SW 1271 (cell line): ENCODE measurements at places on chromosomes 1 and 21.

- DNase-seq: no peak
Observed at GRCh38 chr1:9746211-9746610, 77.6 kb downstream of the CLSTN1 start.

- DNase-seq: no peak
Observed at GRCh38 chr1:77350012-77350770, 68.4 kb downstream of the AK5 start.

DNA sequence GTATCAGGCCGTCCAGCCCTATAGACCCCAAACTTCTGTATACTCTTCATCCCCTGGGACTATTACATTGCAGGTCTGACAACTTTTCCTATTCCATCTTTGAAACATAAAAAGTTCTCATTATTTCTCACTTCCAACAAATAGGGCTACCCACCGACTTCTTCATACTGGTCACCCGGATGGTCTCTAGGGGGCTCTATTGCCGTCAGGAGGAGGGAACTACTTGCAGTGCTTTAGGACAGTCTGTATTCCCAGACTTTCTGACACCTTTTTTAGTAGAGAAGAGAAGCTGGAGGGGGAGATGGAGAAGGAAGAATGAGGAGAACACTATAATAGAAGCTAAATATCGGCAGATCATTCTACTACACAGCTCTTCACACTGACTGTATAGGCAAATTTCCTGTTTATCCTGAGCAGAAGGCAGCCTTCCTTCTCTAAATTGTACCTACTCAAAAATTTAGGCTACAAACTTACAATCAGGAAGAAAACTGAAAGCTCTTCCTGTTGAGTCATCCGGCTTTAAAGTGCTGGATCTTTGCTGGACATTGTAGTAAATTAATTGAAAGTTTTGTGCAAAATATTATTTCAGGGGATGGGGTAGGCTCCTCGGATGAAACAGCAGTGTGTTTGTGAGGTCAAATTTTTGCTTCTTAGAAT, 54.6 kb downstream of the CDC7 start:
- no peak for DNase-seq

DNA sequence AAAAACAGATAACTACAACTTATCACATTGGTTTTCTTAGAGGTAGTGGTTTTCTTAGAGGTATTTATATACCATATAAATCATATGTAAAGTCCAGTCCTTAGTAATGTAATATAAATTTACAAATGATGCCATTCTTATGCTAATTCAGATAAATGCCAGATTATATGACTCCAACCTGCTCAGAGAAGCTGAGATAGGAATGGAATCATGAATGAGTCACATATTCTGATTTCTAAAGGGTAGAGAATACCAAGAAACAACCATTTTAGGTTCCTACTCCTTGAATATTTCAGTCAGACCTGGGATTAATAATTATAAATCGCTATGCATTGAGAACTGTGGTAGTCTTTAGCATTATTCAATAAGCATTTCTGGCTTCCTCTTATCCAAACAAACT, 760.1 kb upstream of the NEGR1 start:
- no peak for DNase-seq

- no peak for DNase-seq
Observed at GRCh38 chr1:208000504-208000903, 89.6 kb upstream of the CD34 start.

DNA sequence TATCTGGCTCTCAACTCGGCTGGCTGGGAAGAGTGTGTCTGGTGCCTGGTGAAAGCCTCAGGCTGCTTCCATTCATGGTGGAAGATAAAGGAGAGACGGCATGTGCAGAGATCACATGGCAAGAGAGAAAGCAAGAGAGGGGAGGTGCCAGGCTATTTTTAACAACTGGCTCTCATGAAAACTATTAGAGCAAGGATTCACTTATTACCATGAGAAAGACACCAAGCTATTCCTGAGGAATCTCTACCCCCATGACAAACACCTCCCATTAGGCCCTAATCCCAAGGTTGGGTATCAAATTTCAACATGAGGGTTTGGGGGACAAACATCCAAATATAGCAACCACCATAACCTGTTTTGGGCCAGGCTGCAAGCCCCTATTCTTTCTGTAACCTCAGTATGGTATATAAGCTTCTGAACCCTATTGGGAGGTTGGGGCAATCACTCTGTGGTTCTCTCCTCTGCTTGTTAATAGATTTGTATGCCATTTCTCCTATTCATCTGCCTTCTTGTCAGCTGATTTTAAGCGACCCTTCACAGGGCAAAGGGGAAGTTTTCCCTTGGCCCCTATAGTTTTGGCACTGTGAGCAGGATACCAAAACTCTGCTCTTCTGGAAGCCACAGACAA, 179.0 kb upstream of the TNR start:
- no peak for DNase-seq

GRCh38 chr1:101178341-101178687, 58.5 kb upstream of the S1PR1 start:
- no peak for DNase-seq

DNA sequence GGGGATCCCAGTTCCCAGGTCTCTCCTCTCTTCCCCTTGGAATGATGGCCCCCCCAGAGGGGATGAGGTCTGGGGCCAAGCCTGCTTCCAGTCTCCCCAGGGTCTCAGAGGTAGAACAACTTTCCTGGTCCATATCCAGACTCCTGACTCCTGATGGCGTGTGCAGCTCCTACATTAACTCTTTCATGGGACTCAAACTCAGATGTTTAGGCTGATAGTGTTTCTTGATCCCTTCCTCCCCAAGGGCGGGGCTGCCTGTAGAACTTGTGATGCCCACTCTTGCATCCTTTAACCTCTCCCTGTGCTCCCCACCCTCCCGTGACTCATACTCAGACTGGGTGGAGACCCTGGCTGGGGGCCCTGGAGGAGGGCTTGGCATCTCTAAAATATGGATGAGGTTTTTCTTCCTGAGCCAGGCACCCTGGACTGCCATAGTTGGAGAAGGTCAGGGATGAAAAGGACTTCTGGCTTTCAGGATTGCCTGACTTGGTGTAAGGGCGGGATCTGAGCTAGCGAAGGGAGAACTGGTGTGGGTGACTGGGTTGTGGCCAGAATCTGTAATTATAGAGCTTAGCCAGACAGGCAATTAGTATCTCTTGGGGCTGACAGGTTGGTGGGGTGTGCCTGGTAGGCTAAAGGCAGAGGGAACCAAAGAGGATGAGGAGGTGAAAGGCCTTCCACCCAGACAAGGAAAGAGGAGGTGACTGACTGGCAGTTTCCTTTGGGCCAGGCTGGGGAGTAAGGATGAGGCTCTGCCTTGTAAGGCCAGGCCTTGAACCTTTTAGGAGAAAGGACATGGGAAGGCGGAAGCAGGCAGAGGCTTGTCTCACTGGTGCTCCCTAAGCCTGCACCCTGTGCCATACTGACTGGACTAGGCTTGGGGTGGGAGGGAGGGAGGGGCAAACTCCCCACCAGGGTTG, 1.5 kb downstream of the ATP8B2 start:
- no peak for DNase-seq

- no peak for DNase-seq
Observed at GRCh38 chr1:23646091-23646490, 45.5 kb upstream of the RPL11 start.

- no peak for DNase-seq
Observed at GRCh38 chr1:231660198-231660597, 33.6 kb downstream of the DISC1 start.
